ENCODE measurements at places on chromosomes 1 and 21.

- DNase-seq, result no peak
Measured at GRCh38 chr1:170168265-170168664, 22.5 kb downstream of the NTMT2 start.

DNA sequence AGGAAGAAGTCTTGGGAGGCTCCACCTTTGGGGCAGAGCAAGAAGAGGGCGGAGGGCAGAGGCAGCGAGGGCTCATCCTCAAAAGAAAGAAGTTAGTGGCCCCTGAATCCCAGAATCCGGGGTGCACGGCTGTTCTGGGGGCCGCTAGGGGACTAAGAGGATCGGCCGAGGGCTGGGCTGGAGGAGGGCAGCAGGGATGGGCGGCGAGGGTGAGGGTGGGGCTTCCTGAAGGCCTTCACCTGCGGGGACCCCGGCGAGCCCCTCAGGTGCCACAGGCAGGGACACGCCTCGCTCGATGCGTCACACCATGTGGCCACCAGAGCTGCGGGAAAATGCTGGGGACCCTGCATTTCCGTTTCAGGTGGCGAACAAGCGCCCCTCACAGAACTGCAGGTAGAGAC is 23.9 kb downstream of the COL6A1 start:
- DNase-seq, result no peak

DNA sequence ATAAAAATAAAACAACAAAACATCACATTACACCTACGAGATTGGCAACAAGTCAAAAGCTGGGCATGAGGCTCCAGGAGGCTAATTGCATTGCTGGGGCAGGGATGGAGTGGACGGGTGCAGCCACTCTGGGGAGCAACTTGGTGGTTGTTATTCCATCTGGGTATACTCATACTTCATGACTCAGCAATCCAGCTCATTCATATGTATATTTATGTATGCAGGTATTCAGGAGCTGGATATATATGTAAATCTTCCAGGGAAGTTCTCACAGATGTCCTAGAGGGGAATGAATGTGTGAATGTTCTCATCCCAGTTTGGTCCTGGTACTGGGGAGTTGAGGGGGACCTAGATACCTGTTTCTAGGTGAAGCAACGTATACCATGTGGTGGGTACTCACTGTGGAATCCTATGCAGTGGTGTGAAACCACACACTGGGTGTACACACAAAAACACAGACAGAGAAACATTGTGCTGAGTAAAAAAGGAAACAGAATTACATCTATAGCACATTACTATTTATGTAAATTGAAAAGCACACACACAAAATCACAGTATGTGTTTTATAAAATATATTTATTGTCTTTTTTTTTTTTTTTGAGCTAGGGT is 79.7 kb upstream of the RAB4A start:
- DNase-seq, result no peak

- DNase-seq, result no peak
Measured at GRCh38 chr1:6588128-6588892, 8.5 kb downstream of the ZBTB48 start.

DNA sequence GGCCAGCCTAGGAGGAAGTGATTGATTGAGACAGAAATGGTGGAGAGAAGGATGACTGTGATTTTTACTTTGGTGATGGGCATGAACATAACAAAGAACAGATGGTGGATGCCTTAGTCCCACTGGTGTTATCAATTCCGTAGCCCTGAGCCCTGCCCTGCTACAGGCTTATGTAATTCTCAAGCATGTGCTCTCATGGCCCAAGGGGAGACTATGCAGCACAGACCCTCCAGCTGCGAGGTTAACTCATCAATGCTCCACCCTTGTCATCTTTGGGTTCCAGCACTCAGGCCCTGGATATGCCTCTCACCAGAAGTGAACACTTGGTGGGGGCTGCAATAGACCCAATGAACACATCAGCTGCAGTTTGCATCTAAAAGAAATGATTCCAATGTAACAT is 62.7 kb upstream of the LRRC8D start:
- no peak for DNase-seq

DNA sequence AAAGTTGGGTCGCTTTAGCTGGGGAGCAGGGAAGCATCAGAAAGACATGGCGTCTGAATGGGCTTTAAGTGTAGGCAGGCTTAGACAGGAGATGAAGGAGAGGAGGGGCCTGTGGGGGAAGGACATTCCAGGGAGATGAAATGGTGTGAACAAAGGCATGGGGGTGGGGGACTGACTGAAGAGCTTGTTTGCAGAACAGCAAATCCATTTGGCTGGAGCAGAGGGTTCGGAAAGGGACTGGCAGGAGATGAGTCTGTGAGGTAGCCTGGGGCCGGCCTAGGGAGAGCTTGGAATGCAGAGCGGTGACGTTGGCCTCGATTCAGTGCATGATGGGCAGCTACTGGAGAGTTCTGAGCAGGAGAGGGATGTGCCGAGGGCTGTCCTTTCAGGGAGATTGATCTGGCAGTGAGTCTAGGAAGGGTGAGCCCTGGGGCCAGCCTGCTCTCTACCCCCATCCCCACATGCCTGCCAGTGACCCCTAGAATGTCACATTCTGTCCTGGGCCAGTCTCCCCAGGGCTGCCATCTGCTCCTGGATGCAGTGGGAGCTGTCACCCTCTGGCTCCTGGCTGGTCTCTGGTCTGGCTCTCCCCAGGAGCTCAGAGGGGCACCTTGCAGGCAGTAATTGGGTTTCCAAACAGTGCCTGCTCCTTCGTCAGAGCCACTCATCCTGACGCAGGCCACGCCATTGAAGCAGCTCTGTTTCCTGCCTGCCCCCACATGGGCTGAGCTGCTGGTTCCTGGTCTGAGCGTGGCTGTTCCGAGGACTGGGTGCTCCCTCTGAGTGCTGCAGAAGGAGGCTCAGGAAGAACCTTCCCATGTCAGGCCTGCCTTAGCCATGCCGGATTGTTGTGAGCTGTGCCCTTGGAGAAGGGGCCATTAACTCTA is 22.3 kb upstream of the TMEM222 start:
- peak; percentile 43 for DNase-seq

DNA sequence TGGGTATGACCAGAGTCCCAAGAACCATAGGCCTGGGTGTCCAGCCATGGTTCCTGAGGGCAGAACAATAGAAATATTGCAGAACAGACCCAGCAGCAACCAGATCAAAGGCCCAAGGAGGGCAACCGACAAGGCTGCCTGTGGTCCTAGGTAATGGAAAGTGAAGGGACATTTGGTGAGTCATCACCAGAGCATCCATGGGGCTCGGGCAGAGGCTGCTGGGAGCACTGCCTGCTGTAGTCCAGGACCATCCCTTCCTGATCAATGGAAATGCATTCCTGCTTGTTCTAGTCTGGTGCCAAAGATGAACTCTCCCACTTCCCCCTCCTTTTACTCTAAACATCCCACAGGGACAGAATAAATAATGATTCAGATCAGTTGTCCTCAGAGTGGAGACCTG is 172.8 kb upstream of the CACNA1E start:
- no peak for DNase-seq

- no peak for DNase-seq
Measured at GRCh38 chr1:213840575-213840974, 147.2 kb upstream of the PROX1 start.

GRCh38 chr1:211531194-211532087 is 39.5 kb upstream of the RD3 start:
- no peak for DNase-seq

- no peak for DNase-seq
Measured at GRCh38 chr1:66711420-66711819, 40.8 kb upstream of the DYNLT5 start.

GRCh38 chr1:203403586-203403985 is 52.7 kb upstream of the FMOD start:
- no peak for DNase-seq

DNA sequence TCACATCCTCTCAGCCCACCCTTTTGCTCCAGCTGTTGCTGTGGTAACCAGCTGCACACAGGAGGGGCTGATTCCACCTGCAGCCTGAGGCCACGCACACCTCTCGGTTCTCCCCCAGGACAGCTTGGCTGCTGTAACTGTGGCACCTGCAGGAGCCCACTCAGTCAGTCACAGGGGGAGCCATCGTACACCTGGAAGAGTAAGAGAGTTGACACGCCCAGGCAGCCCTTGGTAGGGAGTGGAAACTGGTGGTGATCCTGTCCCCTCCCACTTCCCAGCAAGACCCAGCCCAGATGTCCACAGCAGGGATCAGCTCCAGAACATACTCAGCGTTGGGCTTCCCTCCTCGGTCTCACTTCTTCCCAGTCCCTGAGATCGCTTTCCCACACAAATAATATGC is 32.2 kb upstream of the BACE2 start:
- no peak for DNase-seq

DNA sequence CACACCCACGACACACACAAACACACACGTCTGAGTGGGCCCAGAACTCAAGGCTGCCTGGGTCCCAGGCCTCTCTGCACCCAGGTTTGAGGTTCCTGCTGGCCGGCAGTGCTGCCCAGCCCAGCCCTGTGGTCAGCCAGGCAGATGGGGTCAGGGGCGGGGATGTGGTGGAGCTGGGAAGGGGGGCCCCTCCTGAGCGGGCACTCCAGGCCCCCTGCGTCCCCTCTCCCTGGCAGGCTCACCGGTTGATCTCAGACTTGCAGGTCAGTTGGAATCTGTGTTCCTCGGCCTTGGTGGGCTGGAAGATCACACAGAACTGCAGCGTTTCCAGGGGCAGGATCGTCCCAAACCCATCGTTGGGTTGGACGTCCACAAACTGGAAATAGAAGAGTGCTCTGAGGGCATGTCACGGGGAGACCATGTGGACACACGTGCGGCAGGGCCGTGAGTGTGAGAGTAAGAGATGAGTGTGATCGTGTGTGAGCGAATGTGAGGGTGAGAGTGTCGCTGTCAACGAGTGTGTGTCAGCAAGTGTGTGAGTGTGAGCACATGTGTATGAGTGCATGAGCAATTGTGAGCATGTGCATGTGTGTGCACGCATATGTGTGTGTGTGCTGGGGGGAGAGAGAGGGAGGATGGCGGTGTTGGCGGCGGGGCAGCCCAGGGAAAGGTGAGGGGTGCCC is 19.7 kb upstream of the TMEM52 start:
- DNase-seq, result no peak

- no peak for DNase-seq
Measured at GRCh38 chr1:92081031-92081430, 886 bp downstream of the BTBD8 start.

DNA sequence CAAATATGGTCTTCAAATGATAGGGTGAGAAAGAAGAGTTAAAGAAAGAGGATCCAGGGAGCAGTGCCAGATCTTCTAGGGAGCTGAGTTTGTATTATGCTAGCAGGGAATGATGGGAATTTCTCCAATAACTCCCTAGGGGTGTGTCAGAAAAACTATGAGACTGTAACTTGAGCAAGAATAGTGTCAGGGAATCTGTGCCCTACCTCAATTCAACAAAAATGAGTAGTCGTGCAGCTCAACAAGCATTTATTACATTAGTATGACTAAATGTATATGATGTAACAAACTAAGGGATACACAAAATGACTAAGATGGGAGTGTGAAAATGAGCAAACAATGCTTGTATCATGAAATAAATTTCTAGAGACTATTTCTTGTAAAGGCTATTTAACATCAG is 24.2 kb downstream of the SPAG17 start:
- DNase-seq, result no peak

- DNase-seq, result no peak
Measured at GRCh38 chr1:1433804-1434130, 1.7 kb upstream of the VWA1 start.

GRCh38 chr1:32500387-32501209 is 35.7 kb downstream of the ZBTB8B start:
- peak; percentile 15 for DNase-seq

- DNase-seq, result no peak
Measured at GRCh38 chr1:51285055-51285454, 45.3 kb downstream of the TTC39A start.

All from anterior cingulate cortex (tissue), 58 donors.